ENCODE measurements at places on chromosomes 13 and 19.
A peak's percentile ranks its signal among the peaks of the same experiment; 100 is the strongest.

GRCh38 chr19:57452307-57452706 lies 4.6 kb downstream of the VN1R1 start:
- no peak for DNase-seq
- H3K4me3 ChIP-seq = no peak overlapping the region
- no peaks in the 10 kb centered on the region for H3K36me3 ChIP-seq
- H3K27me3 ChIP-seq = no peaks in the 10 kb centered on the region
- H3K27ac ChIP-seq = no peak overlapping the region

- no peaks in the 10 kb centered on the region for H3K27me3 ChIP-seq
- H3K27ac ChIP-seq = peak overlapping the region; percentile 95
- peak; percentile 50 for DNase-seq
- H3K36me3 ChIP-seq = peaks cover 1% of the 10 kb centered on the region
- H3K4me3 ChIP-seq = peak overlapping the region; percentile 97
Observed at GRCh38 chr19:44747739-44748425, 626 bp upstream of the BCL3 start.

GRCh38 chr13:44497801-44498200 lies 78.3 kb downstream of the TSC22D1 start:
- no peaks in the 10 kb centered on the region for H3K27me3 ChIP-seq
- no peak overlapping the region for H3K4me3 ChIP-seq
- peaks cover 5% of the 10 kb centered on the region for H3K4me1 ChIP-seq
- H3K27ac ChIP-seq = no peak overlapping the region
- H3K36me3 ChIP-seq = no peaks in the 10 kb centered on the region

GRCh38 chr13:40639221-40639681 lies 27.2 kb downstream of the FOXO1 start:
- H3K4me1 ChIP-seq = peaks cover 49% of the 10 kb centered on the region
- no peak overlapping the region for H3K4me3 ChIP-seq
- peaks cover 2% of the 10 kb centered on the region for H3K36me3 ChIP-seq

GRCh38 chr19:38515896-38516295 lies 82.4 kb downstream of the RYR1 start:
- H3K27me3 ChIP-seq = no peaks in the 10 kb centered on the region
- H3K4me3 ChIP-seq = no peak overlapping the region
- no peaks in the 10 kb centered on the region for H3K36me3 ChIP-seq
- no peak overlapping the region for H3K27ac ChIP-seq
- H3K4me1 ChIP-seq = peaks cover 8% of the 10 kb centered on the region

GRCh38 chr13:48667136-48667535 lies 13.4 kb downstream of the CYSLTR2 start:
- H3K27me3 ChIP-seq = no peaks in the 10 kb centered on the region
- no peaks in the 10 kb centered on the region for H3K4me1 ChIP-seq
- H3K27ac ChIP-seq = no peak overlapping the region
- H3K36me3 ChIP-seq = no peaks in the 10 kb centered on the region

DNA sequence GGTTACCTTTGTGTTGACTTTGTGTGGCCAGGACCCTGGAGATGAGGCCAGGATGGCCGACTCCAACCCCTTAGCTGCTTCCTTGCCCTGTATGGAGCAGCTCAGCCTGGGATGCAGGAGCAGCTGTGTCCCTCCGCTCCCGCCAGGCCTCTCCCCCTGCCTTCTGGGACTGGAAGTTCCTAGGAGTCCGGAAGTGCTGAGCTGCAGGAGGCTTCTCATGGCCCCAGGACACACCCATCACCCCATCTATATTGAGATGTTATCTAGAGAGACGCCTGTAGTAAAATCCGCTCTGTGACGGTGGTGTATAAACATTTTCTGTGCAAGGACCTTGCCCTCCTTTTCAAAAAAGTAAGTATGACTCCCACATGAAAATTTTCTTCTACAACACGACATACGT lies 27.0 kb downstream of the WTIP start:
- H3K4me1 ChIP-seq = peaks cover 8% of the 10 kb centered on the region
- peaks cover 2% of the 10 kb centered on the region for H3K27me3 ChIP-seq
- no peak for DNase-seq
- H3K4me3 ChIP-seq = no peak overlapping the region
- H3K36me3 ChIP-seq = no peaks in the 10 kb centered on the region

- H3K36me3 ChIP-seq = no peaks in the 10 kb centered on the region
- no peak overlapping the region for H3K27ac ChIP-seq
- H3K4me1 ChIP-seq = no peaks in the 10 kb centered on the region
- H3K27me3 ChIP-seq = no peaks in the 10 kb centered on the region
- no peak overlapping the region for H3K4me3 ChIP-seq
- DNase-seq = no peak
Observed at GRCh38 chr13:93818345-93818744, 591.7 kb downstream of the GPC6 start.
